Activated CD4-positive, alpha-beta T cell treated with anti-CD3 and anti-CD28 coated beads, Interleukin-2, amount 10 ng/mL, durations not matched to agents 24 days and 14 days (primary cell): ENCODE measurements at places on chromosomes 6 and 20. TPM values are rescaled to one million over a fixed set of nuclear protein-coding genes. Genes with fewer than 3 reads are reported as not detected.

The HMGCLL1 gene
- total RNA-seq: not detected in 2 replicates

DNA sequence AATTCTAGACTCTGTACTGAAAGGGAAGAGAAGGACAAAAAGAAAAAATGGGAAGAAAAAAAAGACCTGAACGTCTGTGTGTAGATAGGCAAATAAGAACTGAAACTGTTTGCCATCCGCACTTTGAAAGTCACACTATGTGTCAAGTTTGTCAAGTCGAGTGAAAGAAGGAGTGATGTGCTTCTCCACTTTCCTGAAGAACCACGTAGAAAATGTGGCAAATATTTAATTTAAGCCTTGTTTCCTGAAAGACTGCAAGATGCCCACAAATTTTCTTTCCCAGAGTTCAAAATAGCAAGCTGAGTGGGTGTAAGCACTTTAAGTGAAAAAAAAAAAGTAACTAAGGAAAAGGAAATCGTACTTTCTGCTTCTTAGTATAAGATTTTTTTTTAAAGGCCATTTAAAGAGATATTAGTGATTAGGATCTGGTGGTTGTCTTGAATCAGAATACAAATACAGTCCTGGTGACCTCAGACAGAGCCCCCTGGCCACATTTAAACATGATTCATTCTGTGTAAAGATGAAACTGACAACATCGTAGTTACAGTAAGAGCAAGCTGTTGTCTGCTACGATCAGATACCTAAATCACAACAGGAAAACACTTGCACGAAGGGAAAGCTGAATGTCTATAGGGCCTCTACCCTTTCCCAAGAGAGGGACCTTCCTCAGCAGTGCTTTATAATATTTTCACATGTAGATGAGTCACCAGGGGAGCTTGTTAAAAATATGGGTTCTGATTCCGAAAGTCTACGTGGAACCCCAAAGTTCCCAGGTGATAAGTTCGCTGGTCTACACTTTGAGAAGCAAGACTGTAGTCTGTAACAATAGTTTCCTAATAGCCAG lies 102.3 kb downstream of the HIVEP2 start:
- peaks cover 73% of the 10 kb centered on the region for H3K4me1 ChIP-seq
- peak overlapping the region; percentile 80 for H3K4me3 ChIP-seq
- DNase-seq: peak; percentile 86

DNA sequence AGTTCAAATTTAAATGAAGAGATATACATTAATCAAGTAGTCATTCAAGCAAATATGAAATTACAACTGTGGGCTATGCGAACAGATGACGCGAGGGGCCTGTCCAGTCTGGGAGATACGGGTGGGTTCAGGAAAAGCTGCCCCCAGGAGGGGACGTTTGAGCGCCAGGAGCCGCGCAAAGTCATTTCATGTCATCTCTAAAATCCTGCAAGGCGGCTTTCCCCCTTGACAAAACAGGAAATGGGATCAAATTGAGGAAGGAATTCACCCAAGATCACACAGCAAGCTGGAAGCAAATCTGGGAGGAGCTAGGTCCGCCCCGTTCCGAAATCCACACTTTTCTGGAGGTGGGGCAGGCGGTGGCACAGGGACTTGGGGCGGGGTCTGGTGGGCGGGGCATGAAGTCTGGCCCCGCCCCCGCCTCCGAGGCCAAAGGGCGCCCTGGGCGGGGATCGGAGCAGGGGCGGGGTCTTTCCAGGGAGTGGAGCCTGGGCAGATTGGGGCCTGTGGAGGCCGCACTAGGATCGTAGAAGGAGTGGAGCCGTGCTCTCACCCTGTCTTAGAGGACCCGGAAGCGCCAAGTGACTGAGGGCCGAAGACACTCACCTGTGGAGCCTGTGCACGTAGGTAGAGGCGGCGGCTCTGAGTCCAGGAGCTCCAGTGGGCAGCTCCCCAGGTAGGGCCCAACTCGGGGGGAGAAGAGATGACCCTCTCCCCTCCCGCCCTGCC lies at the start of gene LPIN3:
TSS of gene LPIN3 (plus strand) at position 495 of the 729 bp plus-strand sequence. CDS start 4,983 bp downstream, outside the sequence.
- H3K27me3 ChIP-seq: peaks cover 10% of the 10 kb centered on the region
- DNase-seq: peak; percentile 87
- H3K4me3 ChIP-seq: peak within 1 kb of the TSS; percentile 84
- H3K4me1 ChIP-seq: peaks cover 10% of the 10 kb centered on the region

The COL19A1 gene
- total RNA-seq: not detected in 2 replicates

DNA sequence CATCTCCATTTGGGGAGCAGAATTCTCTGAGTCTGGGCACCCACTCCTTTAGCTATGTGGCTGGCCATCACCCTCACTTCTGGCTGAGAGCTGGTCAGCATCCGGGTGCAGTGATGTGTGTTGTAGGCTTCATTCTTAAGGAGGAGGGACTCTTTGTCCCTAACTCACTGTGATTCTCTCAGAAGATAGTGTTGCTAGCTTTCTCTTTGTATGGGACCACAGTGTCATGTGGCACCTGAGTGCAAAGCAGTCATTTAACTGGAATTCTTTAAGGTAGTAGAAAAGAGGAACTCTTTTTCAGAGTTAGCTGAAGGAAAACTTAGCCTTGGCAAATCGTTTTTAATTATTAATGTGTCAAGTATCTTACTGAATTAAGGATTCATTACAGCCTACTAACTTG lies 165.9 kb downstream of the JARID2 start:
- peaks cover 65% of the 10 kb centered on the region for H3K4me1 ChIP-seq
- H3K27me3 ChIP-seq: no peaks in the 10 kb centered on the region
- DNase-seq: no peak
- peaks cover 49% of the 10 kb centered on the region for H3K36me3 ChIP-seq

GRCh38 chr6:141685416-141685815 lies 447.3 kb upstream of the GJE1 start:
- no peak overlapping the region for H3K4me3 ChIP-seq
- DNase-seq: no peak
- H3K27me3 ChIP-seq: no peaks in the 10 kb centered on the region
- no peaks in the 10 kb centered on the region for H3K36me3 ChIP-seq

The TCF15 gene
- total RNA-seq: 0.12 TPM in 1 of 2 replicates, not detected in the other

GRCh38 chr20:19609642-19610223 lies 148.3 kb upstream of the RIN2 start:
- H3K4me3 ChIP-seq: no peak overlapping the region
- DNase-seq: no peak
- H3K4me1 ChIP-seq: no peaks in the 10 kb centered on the region
- H3K27me3 ChIP-seq: no peaks in the 10 kb centered on the region
- H3K36me3 ChIP-seq: no peaks in the 10 kb centered on the region

DNA sequence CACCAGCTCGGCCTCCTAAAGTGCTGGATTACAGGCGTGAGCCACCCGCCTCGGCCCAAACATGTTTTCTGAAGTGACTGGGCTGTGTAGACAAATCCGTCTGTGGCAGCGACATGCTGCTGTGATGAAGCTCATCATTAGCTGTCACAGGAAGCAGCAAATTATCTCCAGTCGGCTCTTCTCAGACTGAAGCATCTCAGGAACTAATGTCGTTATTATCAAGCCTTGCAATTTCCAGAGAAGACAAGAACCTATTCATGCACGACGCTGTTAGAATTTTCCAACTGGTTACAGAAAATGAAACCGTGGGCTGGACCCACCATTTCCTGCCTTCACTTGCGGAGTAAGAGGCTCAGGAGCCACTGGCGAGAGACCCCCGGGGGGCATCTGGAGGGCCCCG lies 17.1 kb upstream of the NTSR1 start:
- no peak overlapping the region for H3K4me3 ChIP-seq
- H3K27ac ChIP-seq: no peak overlapping the region
- DNase-seq: no peak
- H3K4me1 ChIP-seq: no peaks in the 10 kb centered on the region
- H3K36me3 ChIP-seq: no peaks in the 10 kb centered on the region

DNA sequence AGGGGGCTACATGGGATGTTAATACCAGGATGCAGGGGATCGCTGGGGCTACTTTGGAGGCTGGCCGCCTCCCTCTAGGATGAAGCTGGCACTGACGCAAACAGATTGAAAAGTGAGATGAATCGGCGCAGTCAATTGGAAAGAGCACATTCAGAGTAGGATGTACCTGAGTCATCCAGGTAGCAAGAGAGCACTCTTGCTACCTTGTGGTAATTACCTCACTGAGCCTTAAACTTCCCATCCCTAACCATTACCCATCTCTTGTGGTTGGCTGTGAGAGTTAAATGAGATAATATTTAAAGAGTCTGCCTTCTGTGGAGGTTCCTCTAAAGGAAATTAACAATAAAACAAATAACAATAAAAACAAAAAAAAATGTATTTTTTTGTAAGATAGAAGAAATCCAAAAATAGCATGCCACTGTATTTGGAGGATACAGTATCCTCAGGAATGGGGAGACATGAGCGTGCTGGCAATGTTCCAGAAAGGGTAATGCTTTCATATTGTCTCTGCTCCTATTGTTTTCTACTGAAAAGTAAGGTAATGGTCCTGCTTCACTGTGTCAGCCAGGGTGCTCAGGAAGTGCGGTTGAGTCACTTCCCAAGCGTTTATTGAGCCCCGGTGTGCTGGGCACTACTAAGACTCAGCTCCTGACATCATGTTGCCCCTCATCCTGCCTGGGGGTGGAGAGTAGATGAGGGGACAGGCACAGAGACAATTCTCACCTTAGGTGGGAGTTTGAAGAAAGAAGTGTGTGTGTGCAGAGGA lies 301.1 kb downstream of the EYA4 start:
- no peak overlapping the region for H3K27ac ChIP-seq
- H3K27me3 ChIP-seq: peaks cover 2% of the 10 kb centered on the region
- H3K36me3 ChIP-seq: no peaks in the 10 kb centered on the region
- H3K4me1 ChIP-seq: no peaks in the 10 kb centered on the region
- no peak for DNase-seq

GRCh38 chr6:128882991-128883611 lies at the start of gene LAMA2:
Gene LAMA2 (plus strand): TSS chr6:128883138. CDS start chr6:128883246, 108 bp downstream.
- no peak for DNase-seq
- no peak within 1 kb of the TSS for H3K4me3 ChIP-seq
- H3K4me1 ChIP-seq: peaks cover 3% of the 10 kb centered on the region
- peaks cover 25% of the 10 kb centered on the region for H3K27me3 ChIP-seq
- no peaks in the 10 kb centered on the region for H3K36me3 ChIP-seq
- no peak within 1 kb of the TSS for H3K27ac ChIP-seq

The GFOD1 gene
- total RNA-seq: 9.8 and 10.2 TPM in 2 replicates

GRCh38 chr6:3729603-3730344 lies 21.7 kb downstream of the PXDC1 start:
- no peak overlapping the region for H3K27ac ChIP-seq
- H3K4me3 ChIP-seq: no peak overlapping the region
- no peak for DNase-seq
- peaks cover 2% of the 10 kb centered on the region for H3K4me1 ChIP-seq
- no peaks in the 10 kb centered on the region for H3K36me3 ChIP-seq
- H3K27me3 ChIP-seq: peaks cover 9% of the 10 kb centered on the region

DNA sequence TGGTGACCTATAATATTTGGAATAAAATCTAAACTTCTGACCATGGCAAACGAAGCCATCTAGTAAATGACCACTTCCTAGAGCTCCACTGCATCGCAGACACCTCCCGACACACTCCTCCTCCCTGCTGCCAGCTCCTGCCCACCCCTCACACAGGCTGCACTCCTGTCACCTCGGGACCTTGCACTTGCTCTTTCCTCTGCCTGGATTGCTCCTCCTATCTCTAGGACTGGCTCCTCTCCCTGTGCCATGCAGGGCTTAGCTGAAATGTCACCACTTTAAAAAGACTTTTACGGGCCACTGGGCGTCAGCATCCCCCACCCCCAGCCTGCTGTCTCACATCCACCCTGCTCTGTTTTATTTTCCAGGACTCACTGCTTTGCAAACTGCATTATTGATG lies 87.6 kb upstream of the MC3R start:
- no peaks in the 10 kb centered on the region for H3K4me1 ChIP-seq
- no peaks in the 10 kb centered on the region for H3K27me3 ChIP-seq
- no peaks in the 10 kb centered on the region for H3K36me3 ChIP-seq
- no peak overlapping the region for H3K4me3 ChIP-seq
